ENCODE measurements at places on chromosomes 16 and 17.

DNA sequence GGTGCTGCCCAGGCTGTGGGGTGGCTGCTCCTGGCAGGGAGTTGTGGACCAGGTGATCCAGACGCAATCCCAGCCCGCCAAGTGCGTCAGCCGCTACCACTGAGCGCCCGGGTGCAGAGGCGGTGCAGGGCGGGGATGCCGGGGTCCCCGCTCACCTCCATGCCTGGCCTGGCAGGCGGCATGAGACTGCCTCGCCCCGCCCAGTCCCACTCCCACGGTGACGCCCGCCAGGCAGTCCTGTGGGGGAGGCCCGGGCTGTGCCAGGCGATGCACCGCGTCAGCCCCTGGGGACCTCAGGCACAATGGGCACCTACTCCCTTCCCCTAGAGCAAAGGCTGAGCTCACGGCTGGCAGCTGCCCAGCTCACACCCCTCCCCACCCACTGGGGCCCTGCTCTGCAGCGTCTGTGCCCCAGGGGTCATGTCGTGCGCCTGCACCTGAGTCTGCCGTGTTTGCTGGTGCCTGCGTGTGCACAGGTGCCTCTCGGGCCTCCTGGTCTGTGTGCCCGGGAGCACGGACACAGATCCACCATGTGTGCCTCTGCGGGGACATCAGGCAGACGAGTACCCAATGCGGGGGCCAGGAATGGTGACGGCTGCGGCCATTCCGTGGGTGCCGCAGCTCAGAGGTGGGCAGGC is 5.3 kb downstream of the RPUSD1 start:
- DNase-seq: no peak

GRCh38 chr17:51044976-51045375 is 75.7 kb downstream of the SPAG9 start:
- DNase-seq: no peak

DNA sequence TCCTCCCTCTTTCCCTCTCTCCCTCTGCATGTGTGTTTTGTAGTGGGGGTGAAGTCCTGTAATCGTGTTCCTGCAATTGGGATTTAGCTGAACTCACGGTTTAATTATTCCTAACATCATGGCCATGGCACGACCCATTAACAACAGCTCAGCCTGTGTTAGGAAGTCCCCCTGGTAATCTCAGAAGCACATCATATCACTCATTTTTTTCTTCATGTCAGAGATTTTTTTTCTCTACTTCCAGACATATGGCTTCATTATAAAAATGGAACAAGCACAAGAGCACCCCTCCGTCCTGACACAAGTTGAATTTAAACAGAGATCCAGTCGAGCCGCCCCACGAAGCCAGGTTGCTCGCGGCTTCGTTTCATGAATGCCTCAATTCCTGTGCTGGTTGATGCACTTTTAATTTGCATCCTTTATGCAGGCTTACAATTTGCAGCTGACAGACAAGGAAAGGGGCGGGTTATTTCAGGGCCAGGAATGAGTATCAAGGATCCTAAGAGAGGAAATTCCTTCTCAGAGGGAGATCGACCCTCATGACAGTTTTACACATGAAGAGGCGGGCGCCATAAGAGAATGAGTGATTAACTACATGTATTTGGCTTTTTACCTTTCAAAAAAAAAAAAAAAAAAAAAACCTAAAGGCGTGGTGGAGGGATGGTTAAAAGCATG is 192.9 kb downstream of the MAF start:
- no peak for DNase-seq

DNA sequence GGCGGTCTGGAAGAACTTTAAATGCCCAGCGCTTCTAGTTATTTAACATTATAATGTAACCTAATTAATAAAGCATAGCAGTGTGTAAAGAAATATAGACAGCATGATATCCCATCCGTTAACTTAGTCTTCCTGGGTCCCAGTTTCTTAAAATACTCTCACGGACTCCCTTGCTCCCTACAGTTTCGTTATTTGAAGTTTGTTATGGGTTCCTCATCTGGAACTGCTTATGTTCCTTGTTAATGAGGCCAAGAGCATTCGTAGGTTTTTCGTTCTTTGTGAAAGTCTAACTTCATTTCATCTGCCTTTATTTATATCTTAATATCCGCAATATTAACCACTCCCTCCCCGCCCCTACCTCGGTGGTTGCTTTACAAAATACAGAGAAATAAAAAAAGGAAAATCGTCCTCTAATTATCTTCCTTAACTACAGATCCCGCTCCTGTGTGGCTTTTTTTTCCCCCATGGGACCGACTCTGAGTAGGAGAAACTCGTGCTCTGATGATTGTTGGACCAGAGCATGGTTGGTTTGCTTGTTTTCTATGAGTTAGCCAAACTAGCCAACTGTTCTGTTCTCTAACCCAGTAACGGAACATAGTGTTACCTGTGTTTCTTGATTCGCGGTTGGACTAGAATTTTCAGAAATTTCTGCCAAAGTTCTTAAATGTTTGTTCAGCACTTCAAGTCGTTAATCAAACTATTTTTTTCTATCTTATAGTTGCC is 863 bp downstream of the ADPRM start:
- DNase-seq: no peak

- DNase-seq: peak; percentile 50
Observed at GRCh38 chr17:29116804-29117753, 63.1 kb downstream of the MYO18A start.

- DNase-seq: no peak
Observed at GRCh38 chr17:29018788-29019474, 13.1 kb upstream of the SEZ6 start.

DNA sequence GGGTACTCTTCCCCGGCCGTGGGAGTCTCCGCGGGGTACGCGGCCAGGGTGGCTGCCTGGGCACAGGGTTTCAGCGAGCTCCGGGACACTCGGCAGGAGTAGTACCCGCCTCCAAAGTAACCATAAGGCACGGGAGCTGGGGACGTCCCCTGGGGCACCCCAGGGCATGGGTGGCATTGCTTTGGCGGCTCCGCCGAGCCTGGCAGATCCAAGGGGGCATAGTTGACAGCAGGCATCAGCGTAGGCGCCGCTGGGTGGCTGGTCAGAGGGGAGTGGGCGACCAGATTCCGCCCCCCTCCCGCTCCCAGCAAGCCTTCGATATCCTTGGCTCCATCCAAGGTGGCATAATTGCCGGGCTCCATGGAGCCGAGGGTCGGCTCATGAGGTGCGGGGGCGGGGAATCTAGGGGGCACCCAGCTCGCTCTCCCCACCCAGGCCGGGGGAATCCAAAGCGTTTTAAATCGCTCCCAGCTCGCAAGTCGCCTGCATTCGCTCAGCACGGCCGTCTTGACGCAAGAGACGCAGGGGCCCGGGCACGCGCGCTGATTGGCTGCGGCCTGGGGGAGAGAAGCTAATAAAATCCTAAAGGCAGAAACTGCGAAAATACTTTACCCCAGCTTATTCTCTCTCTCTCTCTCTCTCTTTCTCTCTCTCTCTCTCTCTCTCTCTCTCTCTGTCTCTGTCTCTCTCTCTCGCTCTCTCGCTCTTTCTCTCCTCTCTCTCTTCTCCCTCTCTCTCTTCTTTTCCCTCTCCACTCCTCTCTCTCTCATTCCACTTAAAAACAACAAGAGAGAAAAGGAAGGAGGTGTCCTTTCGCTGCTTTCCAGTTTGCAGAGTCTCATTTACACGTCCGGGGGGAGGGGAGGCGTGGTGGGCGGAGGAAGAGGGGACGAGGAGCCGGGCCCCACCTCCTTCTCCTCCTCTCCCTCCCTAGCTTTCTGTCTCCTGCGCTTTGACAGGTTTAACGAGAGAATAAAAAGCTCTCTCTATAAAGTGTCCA is at the start of gene HOXB13:
TSS of gene HOXB13 (minus strand) at position 519 of the 1,000 bp plus-strand sequence. CDS start at position 362, 157 bp downstream.
- no peak for DNase-seq

GRCh38 chr16:2818272-2818876 is 1.3 kb downstream of the PRSS21 start:
- DNase-seq: no peak

DNA sequence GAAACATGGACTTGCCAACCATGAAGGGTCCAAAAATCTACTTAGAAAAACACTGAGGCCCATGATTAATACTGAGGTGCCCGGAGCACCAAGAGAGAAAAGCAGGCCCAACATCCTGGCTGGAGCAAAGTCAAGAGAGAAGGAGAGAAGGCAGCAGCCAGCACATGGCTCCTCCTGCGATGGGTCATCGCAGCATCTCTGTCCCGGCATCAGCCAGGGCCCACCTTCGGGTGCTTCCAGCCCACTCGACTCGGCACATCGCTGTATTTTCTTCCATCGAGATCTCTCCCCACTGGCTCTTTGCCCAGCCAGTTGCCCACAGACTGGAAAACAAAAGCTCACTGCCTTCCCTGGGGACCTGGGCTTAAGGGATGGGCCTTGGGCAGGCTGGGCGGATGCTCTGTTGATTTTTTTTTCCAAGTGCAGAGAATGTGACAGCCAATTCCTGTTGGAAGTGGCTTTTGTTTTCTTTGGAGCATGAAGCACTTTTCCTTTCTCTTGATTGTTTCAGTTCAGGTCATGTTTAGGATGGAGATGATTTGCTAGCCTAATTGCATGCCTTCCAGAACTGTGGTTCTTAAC is 58.1 kb downstream of the CYB5B start:
- DNase-seq: no peak

GRCh38 chr17:7405350-7406234 is 1.7 kb upstream of the TMEM256 start:
- DNase-seq: no peak

GRCh38 chr17:61174310-61174709 is 225.3 kb upstream of the TBX2 start:
- no peak for DNase-seq

DNA sequence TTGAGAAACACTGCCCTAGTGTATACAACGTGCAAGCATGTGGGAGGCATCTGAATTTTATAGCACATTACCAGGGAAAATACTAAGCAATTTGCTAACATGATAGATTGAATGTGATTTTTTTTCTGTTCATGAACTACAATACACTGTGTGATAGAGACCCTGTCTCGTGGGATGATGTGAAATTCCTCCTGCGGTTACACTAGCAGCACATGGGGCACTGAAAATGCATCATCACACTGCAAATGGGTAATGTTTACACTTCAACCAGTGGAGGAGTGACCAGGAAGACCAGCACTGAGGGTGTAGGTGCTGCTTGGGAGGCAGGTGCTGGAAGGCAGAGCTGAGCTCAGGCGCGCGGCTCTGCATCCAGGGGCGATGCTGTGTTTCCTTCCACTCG is 28.8 kb downstream of the ORC6 start:
- no peak for DNase-seq

DNA sequence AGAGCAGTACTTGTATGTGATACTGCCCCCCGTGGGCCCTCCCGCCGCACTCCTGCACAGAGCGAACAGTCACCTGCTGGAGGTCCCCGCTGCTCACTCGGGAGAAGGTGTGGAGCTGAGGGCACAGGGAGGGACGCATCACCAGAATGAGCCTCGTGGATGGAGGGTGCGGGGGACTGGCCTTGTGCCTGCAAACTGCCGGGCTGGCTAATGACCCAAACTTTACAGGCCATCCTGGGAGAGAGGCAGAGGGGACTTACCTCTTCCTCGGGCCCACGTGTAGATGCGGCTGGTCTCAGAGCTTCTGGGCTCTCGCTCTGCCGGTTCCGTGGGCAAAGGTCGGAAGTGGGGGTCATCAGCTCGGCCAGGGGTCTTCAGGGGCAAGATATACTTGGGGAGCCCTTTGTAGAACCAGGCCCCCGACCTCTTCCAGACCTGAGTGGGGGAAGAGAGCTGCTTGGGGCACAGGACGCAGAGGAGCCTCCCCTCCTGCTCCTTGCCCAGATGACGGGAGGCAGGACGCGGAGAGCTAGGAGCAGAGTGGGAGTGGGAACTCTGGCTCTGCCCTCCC is 65.5 kb upstream of the DOC2B start:
- DNase-seq: no peak

- DNase-seq: no peak
Observed at GRCh38 chr16:81480606-81481206, 36.1 kb downstream of the CMIP start.

DNA sequence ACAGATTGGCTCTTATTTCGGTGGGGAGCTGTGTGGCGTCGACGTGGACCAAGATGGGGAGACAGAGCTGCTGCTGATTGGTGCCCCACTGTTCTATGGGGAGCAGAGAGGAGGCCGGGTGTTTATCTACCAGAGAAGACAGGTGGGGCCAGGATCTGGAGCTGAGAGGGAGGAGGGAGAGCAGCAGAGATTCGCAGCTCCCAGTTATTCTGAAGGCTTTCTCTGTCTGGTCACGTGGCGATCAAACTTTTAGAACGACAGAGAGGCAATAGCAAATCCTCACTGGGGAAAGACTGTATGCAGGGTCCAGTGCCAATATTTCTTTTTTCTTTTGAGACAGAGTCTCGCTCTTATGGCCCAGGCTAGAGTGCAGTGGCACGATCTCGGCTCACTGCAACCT is 22.2 kb downstream of the ITGAL start:
- DNase-seq: no peak

DNA sequence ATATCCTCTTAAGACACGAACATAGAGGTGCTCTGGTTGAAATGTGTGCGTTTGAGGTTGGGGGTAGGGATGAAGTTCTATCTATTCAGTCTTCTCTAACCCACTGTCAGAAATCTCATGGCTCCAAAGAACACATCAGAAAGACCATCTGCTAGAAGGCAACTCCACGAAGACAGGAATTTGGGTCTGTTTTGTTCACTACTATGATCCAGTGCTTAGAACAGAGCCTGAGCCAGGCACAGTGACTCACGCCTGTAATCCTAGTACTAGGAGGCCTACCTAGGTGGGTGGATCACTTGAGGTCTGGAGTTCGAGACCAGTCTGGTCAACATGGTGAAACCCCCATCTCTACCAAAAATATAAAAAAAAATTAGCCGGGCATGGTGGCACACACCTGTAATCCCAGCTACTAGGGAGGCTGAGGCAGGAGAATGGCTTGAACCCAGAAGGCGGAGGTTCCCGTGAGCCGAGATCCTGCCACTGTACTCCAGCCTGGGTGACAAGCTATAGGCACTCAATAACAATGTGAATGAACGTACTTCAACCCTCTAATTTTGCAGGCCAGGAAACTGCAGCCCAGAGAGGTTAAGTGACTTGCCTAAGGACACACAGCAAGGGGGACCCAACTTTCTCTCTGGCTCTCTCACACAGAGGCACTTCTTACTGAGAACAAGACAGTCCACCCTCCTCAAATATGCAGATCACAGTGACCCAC is 2.3 kb downstream of the CASKIN2 start:
- no peak for DNase-seq

GRCh38 chr16:11359370-11359769 is 14.1 kb downstream of the RMI2 start:
- no peak for DNase-seq
